Right renal cortex interstitium (tissue), 3 donors: ENCODE measurements at places on chromosomes 7 and 10.

GRCh38 chr7:122364761-122365280 lies 60.3 kb upstream of the FEZF1 start:
- no peak for DNase-seq

DNA sequence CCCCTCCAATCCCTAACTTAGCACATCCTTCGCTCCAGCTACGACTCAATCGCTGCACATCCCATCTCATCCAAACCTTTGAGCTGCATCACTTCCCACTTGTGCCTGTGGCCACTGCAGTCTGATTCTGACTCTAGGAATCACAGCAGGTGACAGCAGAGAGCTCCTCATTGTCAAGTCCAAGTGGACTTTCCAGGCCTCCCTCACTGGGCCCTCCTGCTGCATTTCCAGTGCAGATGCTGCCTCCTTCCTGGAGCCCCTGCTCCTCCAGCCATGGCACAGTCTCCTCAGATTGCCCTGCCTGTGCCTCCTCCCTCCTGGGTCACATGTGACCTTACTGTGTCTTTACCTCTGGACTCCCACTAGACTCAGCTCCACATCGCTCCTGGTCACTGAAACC lies 157.3 kb downstream of the USP6NL start:
- no peak for DNase-seq

GRCh38 chr10:79927111-79927828 lies 21.6 kb downstream of the SFTPD start:
- no peak for DNase-seq

GRCh38 chr10:3537518-3537917 lies 247.5 kb downstream of the KLF6 start:
- no peak for DNase-seq

DNA sequence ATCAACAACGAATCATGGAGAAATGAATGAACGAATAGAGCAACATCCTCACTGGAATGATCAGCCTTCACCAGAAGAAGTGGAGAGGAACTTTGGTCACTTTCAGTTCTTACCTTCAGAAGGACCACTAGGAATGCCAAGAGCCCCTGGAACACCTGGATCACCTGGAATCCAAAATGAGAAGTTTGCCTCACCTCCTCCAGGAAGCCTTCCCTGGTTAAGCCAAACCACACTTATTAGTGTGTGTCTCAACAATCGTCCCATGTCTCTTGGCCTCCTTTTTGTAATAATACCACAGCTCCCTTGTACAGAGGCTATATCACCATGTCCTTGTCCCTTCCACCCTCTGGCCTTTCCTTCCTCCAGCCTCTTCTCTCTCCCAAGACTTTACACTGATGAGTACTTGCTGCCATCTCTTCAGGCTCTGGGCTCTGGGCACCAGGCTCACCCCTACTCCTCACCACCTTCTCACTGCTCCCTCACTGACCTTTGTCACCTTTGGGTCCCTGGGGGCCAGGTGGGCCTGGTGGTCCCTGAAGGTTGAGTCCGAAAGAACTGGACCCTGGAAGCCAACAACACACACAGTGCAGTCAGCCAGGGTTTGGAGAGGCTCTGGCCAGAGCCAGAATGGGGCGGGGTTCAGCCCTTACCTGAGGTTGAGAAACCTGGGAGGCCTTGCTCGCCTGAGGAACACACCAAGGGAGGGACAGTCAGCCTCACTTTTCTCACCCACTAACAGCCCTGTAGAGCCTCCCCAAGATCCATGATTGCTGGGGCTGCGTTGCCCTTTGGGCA lies 46.5 kb downstream of the COL17A1 start:
- no peak for DNase-seq

- no peak for DNase-seq
These were observed 1558.1 kb upstream of the LRRTM3 start for GRCh38 chr10:65367706-65368105.
